ENCODE measurements at places on chromosomes 5 and 9. TPM values are rescaled to one million over a fixed set of nuclear protein-coding genes. Genes with fewer than 3 reads are reported as not detected.

GRCh38 chr5:80707645-80708044 is 52.9 kb upstream of the DHFR start:
- DNase-seq: no peak

DNA sequence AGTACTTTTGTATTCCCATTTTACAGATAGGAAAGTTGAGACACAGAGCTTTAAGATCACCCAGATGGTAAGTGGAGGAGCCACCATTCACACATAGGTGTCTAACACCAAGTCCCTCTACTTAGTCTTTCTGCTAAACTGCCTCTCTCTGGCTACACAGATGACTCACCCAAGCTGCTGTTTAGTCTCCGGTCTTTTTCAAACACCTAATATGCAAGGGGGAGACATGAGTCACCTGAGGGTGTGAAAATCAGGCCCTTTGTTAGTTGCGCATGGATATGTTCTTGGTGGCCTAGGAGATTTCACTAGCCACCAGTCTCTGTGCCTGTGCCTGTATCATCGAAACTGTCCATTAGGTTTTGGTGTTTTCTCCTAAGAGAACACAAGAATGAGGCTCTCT is 117.8 kb downstream of the MAST4 start:
- DNase-seq: no peak

The STK32A gene
- 1.0 TPM for total RNA-seq

The PDZD2 gene
- 11.6 TPM for total RNA-seq

DNA sequence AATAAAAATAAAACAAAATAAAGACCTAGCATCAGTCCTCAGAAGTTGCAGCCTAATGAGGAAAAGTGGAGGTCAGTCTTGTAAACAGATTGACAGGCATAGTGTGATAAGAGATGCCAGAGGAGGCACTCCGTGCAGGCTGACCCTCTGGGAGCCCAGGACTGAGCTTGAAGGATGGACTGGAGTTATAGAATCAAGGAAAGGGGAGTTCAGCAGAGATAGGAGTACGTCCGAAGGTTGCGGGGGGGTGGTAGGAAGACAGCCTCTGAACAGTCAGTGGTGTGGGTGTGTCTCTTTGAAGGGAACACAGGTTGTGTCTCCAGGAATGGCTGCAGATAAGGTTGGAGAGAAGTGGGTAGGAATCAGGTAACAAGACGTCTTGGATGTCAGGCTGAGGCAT is 126.1 kb upstream of the CPEB4 start:
- DNase-seq: no peak

The VLDLR gene
- total RNA-seq: 16.8 TPM

- DNase-seq: peak; percentile 47
Observed at GRCh38 chr5:375336-375920, 53.9 kb downstream of the AHRR start.

DNA sequence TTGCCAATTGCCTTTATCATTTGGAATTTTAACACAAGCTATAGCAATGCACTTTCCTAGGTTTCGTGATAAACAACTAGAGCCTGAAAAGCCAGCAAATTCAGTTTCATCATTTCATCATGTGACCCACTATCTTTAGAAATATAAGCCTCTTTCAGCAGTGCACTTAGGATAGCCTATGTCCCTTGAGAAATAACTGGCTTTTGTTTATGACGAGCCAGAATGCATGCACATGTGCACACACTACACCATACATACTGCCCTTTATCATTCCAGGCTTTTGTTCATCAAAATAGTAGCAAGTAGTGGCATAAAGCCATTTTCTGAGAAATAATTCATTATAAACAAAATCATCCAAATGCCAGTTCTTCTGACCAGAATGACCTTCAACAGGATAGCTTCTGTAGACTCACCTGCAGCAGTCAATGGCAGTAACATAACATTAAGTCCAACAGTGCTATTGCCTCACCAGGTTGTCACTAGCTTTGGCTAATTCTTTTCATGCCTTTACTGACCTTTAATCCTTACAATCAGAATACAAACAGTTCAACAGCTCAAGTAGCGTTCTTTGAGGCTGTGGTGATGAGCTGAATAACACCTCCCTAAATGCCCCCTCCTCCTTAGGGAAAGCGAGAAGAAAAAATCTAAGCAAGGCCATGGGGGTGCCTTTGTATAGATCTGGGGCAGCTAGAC is 132.3 kb upstream of the SMARCA2 start:
- DNase-seq: no peak

The FOXD4L3 gene
- not detected for total RNA-seq

DNA sequence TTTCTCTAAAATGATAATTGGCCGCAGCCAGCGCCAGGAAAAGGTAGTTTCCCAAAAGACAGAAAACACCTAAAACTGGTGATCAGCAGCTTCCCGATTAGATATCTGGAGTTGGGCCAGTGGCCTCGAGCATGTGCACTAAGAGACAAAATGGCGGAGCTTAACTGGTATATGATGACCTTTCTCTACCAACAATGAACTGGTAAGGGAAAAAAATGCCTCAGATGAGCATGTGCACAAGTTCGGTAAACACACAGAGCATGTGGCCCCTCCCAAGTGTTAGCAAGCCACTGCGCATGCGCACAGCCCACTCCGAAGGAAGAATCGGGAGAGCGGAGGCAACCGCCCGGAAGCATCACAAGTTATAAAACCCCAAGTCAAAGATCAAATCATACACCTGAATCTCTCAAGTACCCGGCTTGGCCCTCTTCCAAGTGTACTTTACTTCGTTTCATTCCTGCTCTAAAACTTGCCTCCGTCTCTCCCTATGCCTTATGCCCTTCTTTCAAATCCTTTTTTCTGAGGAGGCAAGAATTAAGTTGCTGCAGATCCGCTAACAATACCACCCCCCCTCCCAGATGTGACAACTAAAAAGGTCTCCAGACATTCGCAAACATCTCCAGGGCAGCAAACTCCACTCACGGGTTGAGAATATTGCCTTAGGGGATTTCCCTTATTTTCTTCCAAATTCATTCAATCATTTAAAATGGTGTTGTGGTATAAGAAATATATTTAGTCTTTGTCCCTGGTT is 15.0 kb upstream of the PTBP3 start:
- no peak for DNase-seq

The SLC2A6 gene
- total RNA-seq: 2.9 TPM

DNA sequence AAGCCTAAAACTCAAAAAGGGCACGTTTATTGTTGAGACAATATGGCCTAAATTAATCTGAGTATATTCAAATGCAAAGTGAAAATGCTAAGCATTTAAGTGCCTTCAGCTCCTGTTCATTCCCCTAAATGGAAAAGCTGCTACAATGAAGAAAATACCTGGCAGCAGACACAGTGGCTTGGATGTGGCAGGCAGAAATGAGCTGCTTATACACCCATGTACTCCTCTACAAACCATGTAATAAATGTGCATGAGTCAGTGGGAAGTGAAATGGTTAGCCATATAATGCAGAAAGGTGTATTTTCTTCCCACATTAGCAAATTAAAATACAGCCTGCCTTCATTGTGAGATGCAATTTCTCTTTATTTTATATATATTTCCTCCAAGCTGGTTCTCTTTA is 859.2 kb upstream of the SEMA6A start:
- no peak for DNase-seq

DNA sequence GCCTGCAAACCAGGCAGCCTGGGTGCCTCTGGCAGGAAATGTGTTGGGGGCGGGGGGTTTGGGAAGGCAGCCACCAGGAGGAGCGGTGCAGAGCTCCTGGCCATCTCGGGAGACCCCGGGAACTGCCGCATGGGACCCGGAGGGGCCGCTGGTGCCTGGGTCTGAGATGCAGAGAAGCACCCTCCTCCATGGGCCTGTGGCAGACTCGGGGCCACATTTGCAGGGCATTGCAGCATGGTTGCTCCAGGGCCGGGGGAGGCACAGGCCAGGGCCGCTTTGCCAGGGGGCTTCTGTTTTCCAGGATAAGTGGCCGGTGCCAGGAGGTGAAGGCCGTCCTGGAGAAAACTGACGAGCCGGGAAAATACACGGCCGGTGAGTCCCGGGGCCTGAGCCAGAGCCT is 1.7 kb downstream of the LCN1 start:
- DNase-seq: no peak

- no peak for DNase-seq
Observed at GRCh38 chr5:88760527-88760926, 122.5 kb downstream of the MEF2C start.

- DNase-seq: peak; percentile 53
Observed at GRCh38 chr9:38644601-38645000, 24.2 kb upstream of the ANKRD18A start.

DNA sequence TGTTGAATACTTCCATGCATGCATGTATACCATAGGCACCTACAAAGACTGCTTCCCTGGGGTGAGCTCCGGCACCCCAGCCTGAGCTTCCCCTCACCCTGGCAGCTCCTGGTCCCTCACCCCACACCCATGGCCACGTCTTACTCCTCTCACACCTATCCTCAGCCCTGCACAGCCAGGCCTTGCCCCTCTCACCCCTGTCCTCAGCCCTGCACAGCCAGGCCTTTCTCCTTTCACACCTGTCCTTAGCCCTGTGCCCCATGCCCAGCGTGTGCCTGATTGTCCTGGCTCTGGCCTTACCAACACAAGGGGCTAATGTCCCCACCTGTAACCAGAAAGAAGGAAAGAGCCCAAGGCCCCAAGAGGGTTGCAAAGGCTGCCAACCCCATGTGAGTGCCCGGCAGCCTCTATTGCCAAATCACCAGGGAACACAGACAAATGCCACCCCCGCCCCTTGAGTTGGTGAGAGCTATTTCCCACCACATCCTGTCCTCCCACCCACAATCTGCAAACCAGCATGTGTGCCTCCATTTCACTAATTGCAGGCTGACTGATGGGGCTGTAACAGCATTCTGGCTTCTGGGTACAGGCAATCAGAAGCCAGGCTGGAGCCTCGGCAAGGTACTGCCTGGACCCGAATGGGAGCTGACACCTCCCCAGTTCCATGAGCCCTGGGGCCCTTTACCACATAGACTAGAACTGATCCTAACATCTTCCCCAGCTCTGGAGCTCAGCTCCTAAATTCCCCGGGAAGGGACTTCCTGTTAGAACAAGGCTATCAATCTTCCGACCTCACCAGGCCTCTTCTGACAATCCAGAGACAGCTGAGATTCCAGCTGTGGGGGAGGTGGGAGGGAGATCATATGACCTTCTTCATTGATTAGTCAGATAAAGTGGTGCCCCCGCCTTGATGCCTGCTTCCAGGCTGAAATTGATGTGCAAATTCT is 78.2 kb downstream of the FAM114A2 start:
- no peak for DNase-seq

DNA sequence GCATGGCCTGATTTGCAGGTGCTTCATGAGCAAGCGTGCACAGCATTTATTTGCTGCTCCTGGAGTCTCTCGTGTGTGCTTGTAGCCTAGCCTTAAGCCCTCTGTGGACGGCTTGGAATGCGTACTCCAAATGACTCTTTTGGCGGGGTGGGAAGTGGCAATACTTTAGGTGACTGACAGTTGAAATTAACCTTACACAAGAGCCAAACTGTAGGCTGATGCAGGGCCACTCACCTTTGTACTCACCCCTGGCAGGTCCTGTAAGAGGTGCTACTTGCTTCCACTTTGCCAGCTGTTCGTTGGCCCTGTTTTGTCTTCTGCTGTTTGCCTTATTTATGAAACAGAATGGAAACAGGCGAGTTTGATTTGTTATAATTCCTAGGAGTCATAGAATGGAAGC is 22.9 kb downstream of the TENT4A start:
- no peak for DNase-seq

DNA sequence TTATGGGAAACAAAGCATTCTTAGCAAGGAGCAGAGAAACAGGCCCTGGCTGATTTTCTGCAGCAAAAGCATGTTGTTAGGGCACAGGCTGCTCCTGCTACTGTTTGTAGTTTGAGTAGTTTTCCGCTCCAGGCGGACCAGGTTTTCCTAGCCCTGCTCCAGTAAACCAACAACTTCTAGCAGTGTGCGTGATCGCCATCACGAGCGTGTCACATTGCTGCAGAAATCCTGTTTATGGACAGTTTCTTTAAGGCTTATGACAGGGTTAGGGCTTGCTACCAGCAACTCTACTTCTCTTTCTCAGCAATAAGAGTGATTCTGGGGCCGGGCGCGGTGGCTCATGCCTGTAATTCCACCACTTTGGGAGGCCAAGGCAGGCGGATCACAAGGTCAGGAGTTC is 803.9 kb upstream of the CDH10 start:
- no peak for DNase-seq

DNA sequence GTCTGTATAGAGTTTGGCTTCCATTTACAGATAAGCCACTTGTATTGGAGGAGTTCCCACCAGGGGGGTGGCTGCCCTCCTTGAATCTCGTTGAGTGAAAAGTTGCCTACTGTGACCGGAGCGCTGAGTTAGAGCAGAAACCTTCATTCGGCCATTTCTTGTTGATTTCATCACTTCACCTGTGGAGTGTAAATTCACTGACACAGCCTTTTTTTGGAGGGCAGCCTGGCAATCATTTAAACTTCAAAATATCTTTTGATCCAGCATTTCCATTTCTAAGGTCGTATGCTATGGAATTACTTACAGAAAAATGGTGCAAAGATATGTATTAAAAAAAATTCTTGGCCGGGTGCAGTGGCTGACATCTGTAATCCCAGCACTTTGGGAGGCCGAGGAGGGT is 40.8 kb downstream of the PRRC2B start:
- DNase-seq: no peak

The ADRA1B gene
- total RNA-seq: 2.8 TPM

DNA sequence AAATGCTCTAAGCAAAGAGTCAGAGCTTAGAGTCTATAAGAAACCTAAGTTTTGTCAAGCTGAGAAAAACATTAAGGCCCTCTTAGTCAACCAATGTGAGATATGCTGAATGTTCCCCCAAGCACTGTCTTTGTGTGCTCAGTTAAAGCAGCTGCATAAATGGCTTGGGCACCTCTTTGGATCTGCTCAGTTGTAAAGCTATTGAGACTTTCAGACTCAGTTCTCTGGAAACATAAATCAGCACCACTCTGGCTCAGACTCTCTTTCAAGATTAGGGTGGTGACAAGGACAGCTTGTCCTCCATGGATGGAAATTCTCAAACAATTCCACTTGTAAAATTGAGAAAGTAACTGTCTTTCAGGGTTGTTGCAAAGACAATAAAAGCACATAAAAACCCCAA is 807.9 kb downstream of the PRELID2 start:
- DNase-seq: no peak

GRCh38 chr9:106751681-106752080 is 111.3 kb upstream of the ZNF462 start:
- DNase-seq: no peak

DNA sequence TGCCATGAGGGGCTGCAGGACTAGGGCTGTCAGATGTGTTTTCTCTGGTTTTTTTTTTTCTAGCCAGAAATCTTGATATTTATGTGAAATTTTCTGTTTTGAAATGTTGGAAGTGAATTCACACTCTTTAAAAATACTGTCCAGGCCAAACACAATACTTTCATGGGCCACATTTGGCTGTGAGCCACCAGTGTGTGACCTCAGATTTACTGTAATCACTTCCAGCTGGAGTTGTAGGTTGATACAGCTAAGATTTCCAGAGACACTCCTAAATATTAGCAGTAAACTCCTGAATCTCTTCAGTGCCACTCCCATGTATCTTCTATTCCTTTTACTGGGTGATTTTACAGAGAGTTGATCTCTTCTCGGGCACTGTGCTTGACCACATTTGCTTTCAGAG is 92.2 kb upstream of the CKMT2 start:
- no peak for DNase-seq
